Activated T-helper 2 cell treated with anti-CD3 and anti-CD28 coated beads, Interferon-gamma antibody, Interleukin-2, Interleukin-4, amounts not matched to agents 10 μg/mL and 5 μg/mL and 100 μg/mL, durations not matched to agents 14 hours and 24 hours and 36 hours (primary cell): ENCODE measurements at places on chromosomes 3 and 15. TPM values are rescaled to one million over a fixed set of nuclear protein-coding genes. Genes with fewer than 3 reads are reported as not detected.
A peak's percentile ranks its signal among the peaks of the same experiment; 100 is the strongest.

GRCh38 chr3:30668051-30668609 is 61.7 kb downstream of the TGFBR2 start:
- no peak for DNase-seq

- DNase-seq, result peak; percentile 79
Measured at GRCh38 chr15:45166834-45167630, 20.7 kb downstream of the SHF start.

- no peak for DNase-seq
Measured at GRCh38 chr3:114985776-114986175, 161.3 kb downstream of the ZBTB20 start.

- DNase-seq, result peak; percentile 20
Measured at GRCh38 chr15:79028411-79028964, 62.1 kb downstream of the RASGRF1 start.

GRCh38 chr15:92492551-92493115 is 99.0 kb downstream of the ST8SIA2 start:
- no peak for DNase-seq

The CCR8 gene
- total RNA-seq, result 11.3 and 12.2 TPM in 2 replicates

The PLA2G4E gene
- total RNA-seq, result not detected in 2 replicates

The RARB gene
- not detected in 2 replicates for total RNA-seq

The TRNT1 gene
- 49.9 and 50.1 TPM in 2 replicates for total RNA-seq

The LRRC15 gene
- total RNA-seq, result not detected in 2 replicates

The OR5H2 gene
- not detected in 2 replicates for total RNA-seq
